ENCODE measurements at places on chromosomes 3 and 15.
A peak's percentile ranks its signal among the peaks of the same experiment; 100 is the strongest.

- no peak for DNase-seq
Measured at GRCh38 chr15:81751256-81751655, 294.6 kb downstream of the MEX3B start.

GRCh38 chr3:140052771-140053702 lies 118.1 kb downstream of the CLSTN2 start:
- DNase-seq, result no peak

DNA sequence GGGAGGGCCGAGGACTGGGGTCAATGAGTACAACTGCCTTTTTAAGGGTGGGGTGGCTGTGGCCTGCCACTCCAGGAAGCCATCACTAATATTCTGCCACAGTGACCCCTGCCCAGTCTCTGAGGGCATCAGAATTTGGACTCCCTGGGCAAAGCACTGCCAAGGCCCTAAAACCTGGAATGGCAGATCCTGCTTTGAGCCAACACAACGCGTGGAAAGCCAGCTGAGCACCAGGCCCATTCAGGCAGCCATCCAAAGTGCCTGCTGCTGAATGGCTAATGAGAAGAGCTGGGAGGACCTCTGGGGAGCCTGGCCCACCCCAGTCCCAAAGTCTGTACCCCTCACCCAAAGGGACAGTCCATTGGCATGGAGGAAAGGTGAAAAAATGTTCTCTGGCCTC lies 5.0 kb downstream of the TWF2 start:
- DNase-seq, result no peak

DNA sequence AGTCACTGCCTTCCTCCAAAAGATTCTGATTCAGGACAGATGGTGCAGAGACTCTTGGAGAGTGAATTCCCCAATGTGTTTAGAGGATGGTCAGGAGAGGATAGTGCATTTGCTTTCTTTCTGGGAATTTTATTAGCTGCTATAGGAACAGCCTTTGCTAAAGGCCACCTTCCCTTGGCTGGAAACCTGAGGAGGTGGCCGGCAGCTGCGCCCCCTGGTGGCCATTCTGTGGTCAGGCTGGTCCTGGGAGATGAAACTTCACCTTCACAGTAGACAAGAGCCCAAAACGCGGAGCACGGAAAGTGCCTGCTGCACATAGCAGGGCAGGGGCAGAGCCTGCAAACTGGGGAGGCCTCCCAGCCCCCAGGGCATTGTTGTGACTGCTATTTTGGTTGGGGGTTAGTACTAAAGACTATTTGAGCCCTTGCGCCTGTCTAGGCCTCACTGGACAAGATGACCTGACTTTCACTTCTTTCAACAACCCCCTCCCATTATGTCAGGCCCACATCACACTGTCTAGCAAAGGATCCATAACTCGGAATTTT lies 34.3 kb downstream of the SEC22C start:
- DNase-seq, result peak; percentile 82

DNA sequence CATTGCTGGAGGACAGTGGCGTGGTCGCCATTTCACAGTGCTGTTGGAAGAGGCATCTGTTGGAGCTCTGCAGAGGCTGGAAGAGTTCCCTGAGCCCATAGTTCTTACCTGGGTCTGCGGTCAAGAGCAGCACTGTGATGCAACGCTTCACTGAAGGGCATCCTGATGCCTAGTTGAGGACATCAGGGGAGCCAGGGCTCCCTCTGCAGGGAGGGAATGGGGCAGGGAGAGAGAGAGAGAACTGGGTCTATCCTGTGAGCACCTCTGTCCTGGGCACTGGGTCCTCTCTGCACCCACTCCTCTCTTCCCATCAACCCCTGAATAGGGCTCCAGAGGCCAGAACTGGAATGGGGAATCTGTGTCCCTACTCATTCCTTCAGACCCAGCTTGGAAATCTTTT lies 23.9 kb upstream of the MOBP start:
- peak; percentile 21 for DNase-seq

GRCh38 chr15:40061212-40061901 lies 22.4 kb upstream of the SRP14 start:
- no peak for DNase-seq

GRCh38 chr3:100665230-100665629 lies 44.1 kb upstream of the TFG start:
- no peak for DNase-seq

DNA sequence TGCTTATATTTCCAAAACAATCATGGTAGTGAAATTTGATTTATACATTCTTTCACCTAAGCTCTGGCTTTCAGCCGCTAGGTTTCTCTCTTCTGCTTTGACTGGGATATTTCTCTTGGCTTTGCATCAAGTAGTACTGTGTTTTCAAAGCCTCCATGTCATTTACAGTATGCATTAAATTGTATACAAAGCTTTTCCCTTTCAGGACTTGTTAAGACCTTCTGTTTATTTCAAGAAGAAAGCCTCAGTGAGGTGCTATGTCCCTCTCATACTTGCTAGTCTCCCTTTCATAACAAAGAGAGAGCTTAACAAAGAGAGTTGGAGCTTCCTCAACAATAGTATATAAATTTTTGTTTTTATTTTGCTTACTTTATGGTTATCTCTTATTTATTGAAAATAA lies 84.2 kb upstream of the SLC25A26 start:
- no peak for DNase-seq

DNA sequence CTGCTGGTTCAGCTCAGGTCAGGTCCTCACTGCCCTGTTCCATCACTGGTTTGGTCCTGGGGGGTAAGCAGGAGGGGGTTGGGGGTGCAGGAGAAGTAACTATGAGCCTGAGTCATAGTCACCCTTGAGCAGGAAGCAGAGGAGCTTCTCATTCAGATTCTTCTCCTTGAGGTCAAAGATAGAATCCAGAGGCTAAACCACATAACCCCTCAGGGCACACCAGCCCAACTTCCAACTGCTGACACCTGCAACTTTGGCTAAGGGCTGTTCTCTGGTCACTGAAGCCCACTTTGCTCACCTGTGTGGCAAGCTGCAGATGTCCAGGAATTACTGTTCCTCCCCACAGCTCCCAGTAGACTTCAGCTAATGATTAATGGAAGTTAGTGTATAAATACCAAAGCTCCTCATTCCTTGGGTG lies 48.8 kb upstream of the LRRFIP2 start:
- peak; percentile 46 for DNase-seq

DNA sequence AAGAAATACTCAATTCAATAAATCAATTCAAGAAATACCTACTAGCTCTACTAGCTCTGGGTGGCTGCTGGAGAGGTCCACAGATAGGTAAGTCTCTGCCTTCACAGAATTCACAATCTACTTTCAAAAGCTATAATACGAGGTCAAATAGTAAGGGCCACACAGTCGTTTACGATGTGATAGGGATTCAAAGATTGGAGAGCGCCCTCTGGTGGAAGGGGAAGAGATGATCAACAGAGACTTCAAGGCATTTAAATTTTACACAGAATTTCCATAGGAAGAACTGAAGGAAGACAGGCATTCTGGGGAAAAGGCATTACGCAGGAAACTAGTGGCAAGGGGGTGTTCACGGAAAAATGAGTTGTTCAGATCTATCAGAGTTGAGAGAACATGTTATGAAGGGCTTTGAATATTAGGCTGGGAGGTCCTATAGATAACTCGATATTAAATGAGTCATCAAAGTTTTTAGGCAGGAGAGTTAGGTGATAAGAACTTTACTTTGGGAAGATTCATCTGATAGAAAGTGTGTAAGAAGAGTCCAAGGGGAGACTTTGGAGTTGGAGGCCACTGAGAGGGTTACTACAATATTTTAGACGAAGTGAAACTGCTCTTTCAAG lies 128.8 kb downstream of the FRMD5 start:
- DNase-seq, result peak; percentile 23

DNA sequence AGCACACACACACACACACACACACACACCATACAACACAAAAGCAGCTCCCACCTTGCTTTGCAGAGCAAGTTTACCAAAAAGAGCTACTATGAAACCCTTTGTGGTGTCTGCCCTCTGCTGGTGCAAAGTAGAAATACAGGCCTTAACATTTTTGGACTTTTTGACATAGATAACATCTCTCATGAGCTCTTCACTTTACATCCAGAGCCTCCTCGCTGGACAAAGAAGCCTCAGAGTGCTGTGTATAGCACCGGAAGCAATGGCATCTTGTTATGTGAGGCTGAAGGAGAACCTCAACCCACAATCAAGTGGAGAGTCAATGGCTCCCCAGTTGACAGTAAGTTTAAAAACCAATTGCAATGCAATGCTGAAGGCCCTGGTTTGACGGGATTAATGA lies 157.9 kb downstream of the CHL1 start:
- peak; percentile 15 for DNase-seq

DNA sequence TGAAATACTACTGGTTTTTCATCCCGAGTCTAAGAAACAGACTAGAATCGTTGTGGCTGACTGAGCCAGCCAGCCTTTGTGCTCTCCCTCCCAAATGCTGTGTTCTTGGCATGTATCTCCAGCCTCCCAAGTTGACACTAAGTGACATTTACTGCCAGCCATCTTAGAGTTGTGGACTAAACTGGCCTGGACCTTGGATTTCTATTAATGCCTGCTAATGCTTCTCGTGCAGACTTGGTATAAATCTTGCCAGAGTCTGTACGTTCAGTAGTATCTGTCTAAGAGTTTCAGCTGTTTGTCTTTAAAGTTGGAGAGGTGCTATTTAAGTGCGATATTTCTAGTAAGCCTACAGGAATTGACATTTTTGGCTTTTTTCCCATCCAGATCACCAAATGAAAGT lies 166.6 kb upstream of the BHLHE40 start:
- DNase-seq, result no peak

GRCh38 chr3:148651549-148651948 lies 46.2 kb upstream of the AGTR1 start:
- DNase-seq, result no peak

DNA sequence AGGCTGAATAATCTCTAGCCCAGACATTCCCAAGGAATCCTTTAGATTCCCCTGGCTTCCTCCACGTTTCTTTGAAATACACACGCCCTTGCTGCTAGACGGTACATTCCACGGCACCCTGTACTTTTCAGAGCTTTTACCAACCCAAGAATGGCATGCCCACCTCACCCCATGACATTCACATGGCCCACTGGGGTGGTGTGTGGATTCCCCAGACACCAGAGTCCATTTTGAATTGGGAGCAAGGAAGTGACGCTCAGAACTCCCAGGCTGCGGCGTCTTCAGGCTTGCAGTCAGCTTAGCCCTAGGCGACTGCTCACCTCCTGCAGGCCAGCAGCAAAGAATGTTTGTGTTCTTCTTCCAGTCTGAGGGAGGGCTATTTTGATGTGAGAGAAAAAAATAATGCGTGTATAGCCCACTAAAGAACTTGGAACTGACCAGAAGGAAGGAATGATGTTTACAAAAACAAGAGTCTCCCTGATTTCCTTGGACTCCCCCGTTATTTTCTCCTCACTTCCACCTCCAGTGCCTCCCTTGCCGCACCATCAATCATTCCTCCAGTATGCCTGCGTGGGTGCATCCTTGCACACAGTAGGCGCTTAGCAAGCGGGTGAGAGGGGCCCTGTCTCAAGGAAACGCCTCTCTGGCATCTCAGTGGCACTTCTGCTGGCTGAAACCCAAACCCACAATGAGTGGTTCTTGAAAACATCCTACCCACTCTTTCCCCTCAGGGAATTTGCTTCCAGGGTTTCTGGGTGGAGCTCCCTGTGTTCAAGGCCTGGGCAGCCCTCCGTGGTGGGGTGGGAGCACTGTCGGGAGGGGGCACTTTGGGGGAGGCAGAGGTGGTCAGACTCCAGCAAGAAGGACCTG lies 59.9 kb downstream of the SMAD6 start:
- no peak for DNase-seq

DNA sequence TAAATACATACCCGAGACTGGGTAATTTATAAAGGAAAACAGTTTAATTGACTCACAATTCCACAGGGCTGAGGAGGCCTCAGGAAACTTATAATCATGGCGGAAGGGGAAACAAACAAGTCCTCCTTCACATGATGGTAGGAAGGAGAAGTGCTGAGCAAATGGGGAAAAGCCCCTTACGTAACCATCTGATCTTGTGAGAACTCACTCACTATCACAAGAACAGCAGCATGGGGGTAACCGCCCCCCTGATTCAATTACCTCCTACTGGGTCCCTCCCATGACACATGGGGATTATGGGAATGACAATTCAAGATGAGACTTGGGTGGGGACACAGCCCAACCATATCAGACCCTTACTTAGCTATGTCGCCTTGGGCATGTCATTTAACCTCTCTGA lies 27.7 kb downstream of the SCG3 start:
- no peak for DNase-seq

DNA sequence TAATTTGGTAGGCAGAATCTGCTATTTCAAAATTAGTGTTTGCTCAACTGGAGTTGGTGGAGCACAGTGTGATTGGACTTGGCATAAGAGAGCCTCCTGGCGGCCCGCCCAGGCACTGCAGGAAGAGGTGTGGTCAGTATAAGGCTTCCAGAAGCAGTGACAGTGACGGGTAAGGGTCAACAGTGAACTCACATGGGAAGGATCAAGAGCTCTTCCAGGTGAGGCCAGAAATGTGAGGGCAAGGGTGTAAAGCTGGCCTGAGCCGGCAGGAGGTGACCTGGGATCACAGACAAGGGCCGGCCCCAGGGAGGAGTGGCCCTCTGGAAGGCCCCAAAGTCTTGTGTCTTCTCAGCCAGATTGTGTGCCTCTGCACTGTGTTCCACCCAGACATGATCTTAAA lies 93.2 kb upstream of the RNF7 start:
- DNase-seq, result peak; percentile 45

DNA sequence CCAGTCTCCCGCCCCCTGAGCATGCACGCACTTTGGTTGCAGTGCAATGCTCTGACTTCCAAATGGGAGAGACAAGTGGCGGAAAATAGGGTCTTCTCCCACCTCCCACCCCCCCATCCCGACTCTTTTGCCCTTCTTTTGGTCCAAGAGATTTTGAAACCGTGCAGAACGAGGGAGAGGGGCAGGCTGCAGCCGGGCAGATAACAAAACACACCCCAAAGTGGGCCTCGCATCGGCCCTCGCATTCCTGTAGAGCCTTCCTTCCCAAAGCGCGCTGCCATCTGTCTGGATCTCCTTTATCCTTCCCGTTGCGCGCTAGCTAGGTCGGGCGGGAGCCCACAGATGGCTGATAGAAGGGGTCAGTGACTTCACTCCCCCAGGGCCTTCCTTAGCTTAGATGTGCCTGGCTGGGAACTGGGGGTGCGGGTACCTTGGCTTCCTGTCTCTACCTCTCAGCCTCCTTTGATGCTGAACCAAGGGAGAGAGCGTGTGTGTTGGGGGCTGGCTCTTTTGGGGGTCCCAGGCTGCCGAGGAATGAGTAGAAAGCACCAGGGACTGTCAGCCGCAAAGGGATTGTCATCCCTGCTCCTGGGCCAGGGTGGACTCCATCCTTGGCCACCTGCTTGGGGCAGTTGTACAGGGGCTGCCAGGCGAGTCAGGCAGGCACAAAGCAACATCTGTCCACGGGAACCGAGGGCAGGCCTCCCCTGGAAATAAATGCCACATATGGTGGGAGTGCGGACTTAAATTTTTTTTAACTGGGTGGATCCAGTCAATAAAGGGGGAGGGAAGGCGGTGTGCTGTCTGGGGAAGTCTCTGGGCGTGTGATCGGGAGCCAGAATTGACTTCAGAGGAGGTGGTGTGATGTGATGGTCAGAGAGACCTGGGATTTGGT lies 1.8 kb downstream of the SMAD3 start:
- no peak for DNase-seq

- no peak for DNase-seq
Measured at GRCh38 chr3:142218703-142219102, 6.7 kb downstream of the GK5 start.

All from HuH-7 (cell line).